Forelimb muscle (tissue), 1 donor: ENCODE measurements at places on chromosomes 3 and 15.
A peak's percentile ranks its signal among the peaks of the same experiment; 100 is the strongest.

DNA sequence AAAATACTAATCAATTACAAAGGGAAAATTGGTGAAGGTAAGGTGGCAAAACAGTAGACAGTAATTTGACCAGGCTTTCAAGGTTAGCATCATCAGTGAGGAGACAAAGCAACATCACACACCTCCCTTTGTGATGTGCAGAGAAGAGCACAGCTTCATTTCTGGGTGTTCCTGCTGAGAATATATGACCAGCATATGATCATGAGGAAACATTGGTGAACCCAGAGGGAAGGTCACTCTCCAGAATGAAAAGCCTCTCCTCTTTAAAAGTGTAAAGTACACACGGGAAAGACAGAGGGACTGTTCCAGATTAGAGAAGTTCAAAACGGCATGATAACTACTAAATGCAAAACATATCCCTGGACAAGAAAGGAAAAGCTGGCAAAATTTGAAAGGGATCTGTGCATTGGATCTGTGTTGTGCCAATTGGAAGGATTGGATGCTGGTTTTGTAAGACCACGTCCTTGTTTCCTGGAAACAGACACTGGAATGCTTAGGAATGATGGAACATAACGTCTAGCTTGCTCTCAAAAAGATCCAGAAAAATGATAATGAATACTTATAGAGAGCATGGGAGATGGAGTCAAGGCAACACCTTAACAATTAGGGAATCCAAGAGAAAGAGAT lies 80.6 kb upstream of the MITF start:
- DNase-seq, result peak; percentile 22

DNA sequence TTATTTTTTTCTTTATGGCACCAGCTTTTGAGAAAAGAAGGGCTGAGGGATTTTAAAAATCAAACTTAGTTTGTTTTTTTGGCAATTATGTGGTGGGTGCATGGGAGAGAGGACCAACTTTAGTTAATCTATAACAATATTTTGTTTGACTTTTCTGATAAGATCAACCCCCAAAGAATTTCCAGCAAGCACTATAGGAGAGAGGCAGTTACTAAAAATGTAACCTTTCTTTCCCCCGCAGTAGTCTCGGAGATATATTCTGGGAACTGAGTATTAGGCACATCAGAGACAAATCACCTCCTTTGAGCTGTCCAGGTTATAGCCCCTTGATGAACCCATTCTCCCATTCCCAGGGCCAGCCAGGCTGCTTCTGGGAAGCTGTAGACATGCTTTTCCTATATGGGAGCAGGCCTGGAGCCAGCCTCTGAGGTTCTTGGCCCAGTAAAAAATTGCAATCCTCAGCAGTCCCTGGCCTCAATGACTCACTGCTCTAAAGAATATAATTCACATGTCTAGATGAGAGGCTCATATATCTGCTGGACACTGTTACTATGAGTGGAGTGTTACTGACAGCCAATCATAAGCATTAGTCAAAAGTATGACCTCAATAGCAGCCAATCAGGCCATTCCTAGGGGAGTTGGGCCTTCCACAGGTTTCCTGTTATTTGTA lies 138.3 kb upstream of the AGBL1 start:
- DNase-seq, result peak; percentile 53

GRCh38 chr3:173584093-173584837 lies 186.7 kb downstream of the NLGN1 start:
- peak; percentile 43 for DNase-seq

DNA sequence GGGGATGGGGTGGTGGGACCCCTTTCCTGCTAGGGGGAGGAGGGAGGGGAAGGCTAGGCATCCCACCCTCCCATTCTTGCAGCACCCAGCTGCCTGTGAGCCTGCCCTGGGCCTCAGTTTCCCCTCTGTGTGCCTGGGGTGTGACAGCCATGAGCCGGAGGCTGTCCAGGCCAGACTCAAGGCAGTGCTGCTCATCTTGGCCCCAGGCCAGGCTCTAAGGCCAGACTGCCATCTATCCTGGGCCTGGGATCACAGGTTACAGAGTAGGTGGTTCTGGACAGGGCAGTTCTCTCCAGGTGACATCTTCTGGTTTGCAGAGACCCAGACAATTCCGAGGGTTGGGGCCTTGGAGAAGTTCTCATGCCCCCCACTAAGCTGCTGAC lies 3.3 kb upstream of the VILL start:
- no peak for DNase-seq

DNA sequence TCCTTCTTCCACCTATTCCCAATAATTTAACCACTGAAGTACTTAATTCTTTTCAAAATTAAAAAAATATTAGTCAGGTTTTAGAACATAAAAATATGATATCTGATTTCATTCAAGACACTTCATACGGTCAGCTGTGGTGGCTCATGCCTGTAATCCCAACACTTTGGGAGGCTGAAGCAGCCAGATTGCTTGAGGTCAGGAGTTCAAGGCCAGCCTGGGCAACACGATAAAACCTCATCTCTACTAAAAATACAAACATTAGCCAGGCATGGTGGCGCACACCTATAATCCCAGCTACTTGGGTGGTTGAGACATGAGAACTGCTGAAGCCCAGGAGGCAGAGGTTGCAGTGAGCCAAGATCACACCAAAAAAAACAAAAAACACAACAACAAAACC lies 56.7 kb downstream of the NBEAL2 start:
- DNase-seq, result no peak

GRCh38 chr3:10582733-10583132 lies 77.3 kb upstream of the ATP2B2 start:
- no peak for DNase-seq

GRCh38 chr3:13665582-13666226 lies 116.8 kb downstream of the FBLN2 start:
- no peak for DNase-seq
